CD4-positive, alpha-beta T cell treated with Interleukin-1 beta for 1 hour (primary cell): ENCODE measurements at places on chromosomes 3 and 15.

DNA sequence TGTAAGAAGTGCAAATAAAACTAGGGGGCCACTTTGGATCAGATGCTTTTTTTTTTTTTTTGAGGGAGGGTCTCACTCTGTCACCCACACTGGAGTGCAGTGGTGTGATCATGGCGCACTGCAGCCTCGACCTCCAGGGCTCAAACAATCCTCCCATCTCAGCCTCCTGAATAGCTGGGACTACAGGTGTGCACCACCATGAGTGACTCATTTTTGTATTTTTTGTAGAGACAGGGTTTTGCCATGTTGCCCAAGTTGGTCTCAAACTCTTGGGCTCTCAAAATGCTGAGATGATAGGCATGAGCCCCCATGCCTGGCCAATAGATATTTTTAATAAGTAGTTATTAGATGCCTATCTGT is 20.8 kb downstream of the CCR1 start:
- DNase-seq: no peak

GRCh38 chr3:46665763-46666452 is 27.6 kb downstream of the ALS2CL start:
- no peak for DNase-seq

GRCh38 chr3:61899700-61900462 is 338.5 kb downstream of the PTPRG start:
- no peak for DNase-seq

DNA sequence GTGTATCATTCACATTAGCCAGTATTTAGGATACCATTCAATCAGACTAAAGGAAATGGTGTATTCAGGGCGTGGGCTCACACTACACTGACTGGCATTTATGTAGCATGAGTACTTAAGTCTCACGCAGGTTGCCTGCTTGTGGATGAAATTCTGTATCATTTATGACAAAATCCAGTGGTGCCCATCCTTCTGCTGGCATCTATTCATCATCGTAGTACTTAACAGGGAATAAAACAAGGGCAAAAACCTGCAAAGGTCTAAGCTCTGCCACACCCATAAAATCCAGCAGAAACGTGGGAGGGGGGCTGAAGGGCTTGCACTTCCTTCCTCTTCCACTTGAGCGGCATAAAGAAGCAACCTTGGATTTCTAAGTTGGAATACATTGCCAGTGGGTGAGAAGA is 2.7 kb downstream of the GAP43 start:
- DNase-seq: no peak

GRCh38 chr3:123143669-123144411 is 57.9 kb upstream of the SEC22A start:
- no peak for DNase-seq
